Naive thymus-derived CD4-positive, alpha-beta T cell (primary cell): ENCODE measurements at places on chromosomes 11 and 22. TPM values are rescaled to one million over a fixed set of nuclear protein-coding genes. Genes with fewer than 3 reads are reported as not detected.

The SCUBE2 gene
- not detected for total RNA-seq

DNA sequence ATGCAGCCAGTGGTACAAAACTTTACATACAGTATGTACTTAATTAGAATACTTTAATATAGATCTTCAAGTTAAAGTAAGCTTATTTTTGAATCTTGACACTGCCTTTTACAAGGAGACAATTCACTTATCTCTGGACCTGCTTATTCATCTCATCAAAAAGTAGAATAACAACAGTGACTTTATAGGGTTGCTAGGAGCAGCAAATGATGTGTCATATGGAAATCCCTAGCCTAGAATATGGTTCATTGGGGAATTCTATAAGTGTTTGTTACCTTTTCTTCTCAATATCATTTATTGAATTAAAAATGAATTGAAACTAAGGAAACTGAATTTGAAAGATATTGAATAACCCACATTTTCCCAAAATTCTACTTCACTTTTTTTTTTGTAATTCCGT, 45.0 kb upstream of the FIBIN start:
- H3K27me3 ChIP-seq, result no peaks in the 10 kb centered on the region
- no peak for DNase-seq
- no peaks in the 10 kb centered on the region for H3K4me1 ChIP-seq
- no peak overlapping the region for H3K4me3 ChIP-seq
- H3K36me3 ChIP-seq, result no peaks in the 10 kb centered on the region

The IGLL1 gene
- not detected for total RNA-seq

The BIRC3 gene
- 160 and 165 TPM in 2 replicates for total RNA-seq

GRCh38 chr11:15117751-15118150, 3.0 kb downstream of the INSC start:
- no peak for DNase-seq
- no peak overlapping the region for H3K4me3 ChIP-seq
- no peaks in the 10 kb centered on the region for H3K27me3 ChIP-seq
- H3K27ac ChIP-seq, result no peak overlapping the region

DNA sequence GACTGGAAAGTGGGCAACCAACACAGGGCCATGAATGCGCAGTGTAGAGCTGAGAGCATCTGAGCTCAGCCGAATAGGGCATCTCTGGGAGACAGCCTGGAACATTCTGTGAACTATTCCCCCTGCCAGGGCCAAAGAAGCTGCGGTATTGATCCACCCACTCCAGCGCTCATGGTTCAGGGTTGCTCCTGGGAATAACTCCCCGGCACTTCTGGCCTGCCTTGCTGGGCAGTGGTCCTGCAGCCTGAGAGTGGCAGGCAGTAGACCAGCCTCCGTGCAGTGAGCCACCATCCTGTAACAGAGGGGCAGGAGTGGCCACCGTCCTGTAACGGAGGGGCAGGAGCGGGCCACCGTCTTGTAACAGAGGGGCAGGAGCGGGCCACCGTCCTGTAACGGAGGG, 12.2 kb downstream of the TMPRSS6 start:
- no peaks in the 10 kb centered on the region for H3K4me1 ChIP-seq
- no peak overlapping the region for H3K4me3 ChIP-seq
- DNase-seq, result no peak

- no peak overlapping the region for H3K27ac ChIP-seq
- DNase-seq, result no peak
- H3K4me1 ChIP-seq, result no peaks in the 10 kb centered on the region
These were observed 204.2 kb upstream of the SESN3 start for GRCh38 chr11:95435192-95435591.

GRCh38 chr22:29813563-29813962, 24.5 kb downstream of the ASCC2 start:
- no peaks in the 10 kb centered on the region for H3K27me3 ChIP-seq
- DNase-seq, result no peak
- no peak overlapping the region for H3K27ac ChIP-seq
- H3K4me1 ChIP-seq, result no peaks in the 10 kb centered on the region
- peaks cover 8% of the 10 kb centered on the region for H3K36me3 ChIP-seq

GRCh38 chr11:8356721-8357504, 93.2 kb upstream of the LMO1 start:
- no peaks in the 10 kb centered on the region for H3K36me3 ChIP-seq
- no peak overlapping the region for H3K27ac ChIP-seq
- no peaks in the 10 kb centered on the region for H3K4me1 ChIP-seq

DNA sequence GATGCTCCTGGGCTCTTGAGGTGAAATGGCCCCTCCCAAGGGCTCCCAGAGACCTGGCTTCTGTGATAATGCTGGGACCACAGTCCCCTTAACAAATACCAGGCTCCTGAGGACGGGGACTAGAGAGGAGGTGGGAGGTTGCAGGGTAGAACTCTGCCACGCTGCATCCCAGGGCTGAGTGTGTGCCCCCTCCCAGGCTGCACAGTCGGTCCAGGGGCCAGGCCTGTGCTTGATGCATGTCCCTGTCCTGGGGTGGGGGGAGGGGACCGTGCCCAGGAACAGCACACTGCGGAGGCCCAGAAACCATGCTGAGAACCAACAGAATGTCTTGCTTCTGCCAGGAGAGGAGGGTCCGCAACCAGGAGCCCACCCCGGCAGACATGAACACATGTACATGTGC, 9.3 kb downstream of the CSF2RB start:
- H3K36me3 ChIP-seq, result no peaks in the 10 kb centered on the region
- H3K27me3 ChIP-seq, result no peaks in the 10 kb centered on the region

The PTPMT1 gene
- 24.1 TPM for total RNA-seq

DNA sequence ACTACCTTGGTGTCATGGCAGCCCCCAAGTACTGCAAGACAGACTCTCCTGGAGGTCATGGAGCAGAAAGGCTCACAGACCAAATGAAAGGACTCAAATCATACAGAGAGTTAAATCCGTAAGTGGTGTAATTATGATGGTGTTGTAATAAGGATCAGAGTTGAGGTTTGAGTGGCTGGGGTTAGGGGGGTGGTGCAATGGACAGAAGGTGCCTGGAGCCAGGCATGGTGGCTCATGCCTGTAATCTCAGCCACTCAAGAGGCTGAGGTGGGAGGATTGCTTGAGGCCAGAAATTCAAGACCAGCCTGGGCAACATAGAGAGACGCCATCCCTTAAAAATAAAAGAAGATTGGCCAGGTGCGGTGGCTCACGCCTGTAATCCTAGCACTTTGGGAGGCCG, 18.7 kb downstream of the ART5 start:
- no peak overlapping the region for H3K4me3 ChIP-seq
- H3K36me3 ChIP-seq, result no peaks in the 10 kb centered on the region
- DNase-seq, result no peak
- H3K27me3 ChIP-seq, result no peaks in the 10 kb centered on the region

GRCh38 chr11:112128483-112129121, 35.3 kb downstream of the IL18 start:
- H3K4me3 ChIP-seq, result no peak overlapping the region
- no peaks in the 10 kb centered on the region for H3K4me1 ChIP-seq
- no peak overlapping the region for H3K27ac ChIP-seq
- no peaks in the 10 kb centered on the region for H3K36me3 ChIP-seq
- H3K27me3 ChIP-seq, result no peaks in the 10 kb centered on the region

- H3K36me3 ChIP-seq, result no peaks in the 10 kb centered on the region
- H3K4me3 ChIP-seq, result no peak overlapping the region
- H3K4me1 ChIP-seq, result no peaks in the 10 kb centered on the region
- H3K27me3 ChIP-seq, result no peaks in the 10 kb centered on the region
These were observed 192.7 kb downstream of the SHANK2 start for GRCh38 chr11:71059662-71060061.

The MS4A6A gene
- total RNA-seq, result 6.5 TPM

GRCh38 chr11:103364687-103365086, 255.5 kb downstream of the DYNC2H1 start:
- H3K4me1 ChIP-seq, result no peaks in the 10 kb centered on the region
- no peak overlapping the region for H3K4me3 ChIP-seq
- H3K27ac ChIP-seq, result no peak overlapping the region
- no peaks in the 10 kb centered on the region for H3K36me3 ChIP-seq
- H3K27me3 ChIP-seq, result no peaks in the 10 kb centered on the region

DNA sequence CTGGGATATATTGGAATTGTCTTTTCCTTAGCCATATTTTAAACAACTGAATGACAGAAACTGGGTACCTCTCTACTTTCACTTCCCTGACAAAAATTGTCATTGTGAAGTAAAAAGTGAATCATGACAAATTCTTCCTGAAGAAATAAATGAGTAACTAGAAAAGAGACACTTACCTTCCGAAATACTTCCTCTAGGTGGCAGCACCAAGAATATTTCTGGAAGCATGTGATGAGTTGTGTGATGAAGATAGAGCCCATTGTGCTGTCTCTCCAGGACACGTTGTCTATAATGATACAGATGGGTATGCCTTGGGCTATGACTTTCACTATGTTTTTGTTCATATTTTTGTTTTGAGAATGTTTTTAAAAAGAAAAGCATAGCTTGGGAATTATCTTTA, 21.5 kb downstream of the CASP4 start:
- no peak overlapping the region for H3K27ac ChIP-seq
- no peak overlapping the region for H3K4me3 ChIP-seq
- H3K27me3 ChIP-seq, result no peaks in the 10 kb centered on the region
- no peaks in the 10 kb centered on the region for H3K4me1 ChIP-seq
- peak; percentile 50 for DNase-seq
- peaks cover 6% of the 10 kb centered on the region for H3K36me3 ChIP-seq

- no peak overlapping the region for H3K4me3 ChIP-seq
- DNase-seq, result no peak
- H3K27ac ChIP-seq, result no peak overlapping the region
- H3K4me1 ChIP-seq, result peaks cover 19% of the 10 kb centered on the region
- H3K36me3 ChIP-seq, result peaks cover 10% of the 10 kb centered on the region
These were observed 5.0 kb upstream of the MTFP1 start for GRCh38 chr22:30420347-30421125.

The OSBP2 gene
- 1.8 TPM for total RNA-seq

The FAT3 gene
- total RNA-seq, result not detected

DNA sequence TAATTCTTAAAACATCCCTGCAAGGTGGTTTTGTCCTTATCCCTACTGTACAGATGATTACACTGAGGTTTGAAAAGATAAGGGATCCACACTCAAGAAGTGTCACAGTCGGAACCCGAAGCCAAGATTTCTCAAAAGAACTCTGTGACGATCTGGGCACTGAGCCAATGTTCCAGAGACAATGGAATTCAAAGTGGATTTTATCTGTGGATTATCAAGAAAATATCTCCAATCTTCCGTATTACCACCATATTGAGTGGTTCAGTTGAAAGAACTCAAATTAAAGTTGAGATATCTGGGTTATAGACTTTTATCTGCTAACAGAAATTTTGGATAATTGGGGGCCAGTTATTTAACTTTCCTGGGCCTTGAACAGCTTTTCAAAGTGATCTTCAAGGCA, 100.0 kb upstream of the GRAMD1B start:
- no peak for DNase-seq
- no peaks in the 10 kb centered on the region for H3K27me3 ChIP-seq
- H3K4me1 ChIP-seq, result no peaks in the 10 kb centered on the region
- H3K36me3 ChIP-seq, result no peaks in the 10 kb centered on the region

GRCh38 chr11:2655834-2656622, 43.8 kb downstream of the KCNQ1OT1 start:
- H3K36me3 ChIP-seq, result no peaks in the 10 kb centered on the region
- H3K4me3 ChIP-seq, result no peak overlapping the region
- no peaks in the 10 kb centered on the region for H3K4me1 ChIP-seq
- H3K27me3 ChIP-seq, result no peaks in the 10 kb centered on the region
- H3K27ac ChIP-seq, result no peak overlapping the region

DNA sequence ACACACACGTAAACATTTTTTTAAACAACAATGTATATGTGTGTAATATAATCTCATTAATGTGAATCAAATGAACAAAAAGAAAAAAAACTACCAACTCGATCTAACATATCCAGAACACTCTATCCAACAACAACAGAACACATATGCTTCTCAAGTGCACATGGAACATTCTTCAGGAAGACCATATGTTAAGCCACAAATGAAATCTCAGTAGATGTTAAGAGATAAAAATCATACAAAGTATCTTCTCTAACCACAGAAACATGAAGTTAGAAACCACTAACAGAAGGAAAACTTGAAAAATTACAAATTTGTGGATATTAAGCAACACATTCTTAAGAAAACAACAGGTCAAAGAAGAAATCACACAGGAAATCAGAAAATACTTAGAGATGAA, 25.5 kb upstream of the TMEM45B start:
- H3K27me3 ChIP-seq, result no peaks in the 10 kb centered on the region
- no peaks in the 10 kb centered on the region for H3K36me3 ChIP-seq
- H3K4me3 ChIP-seq, result no peak overlapping the region
- H3K27ac ChIP-seq, result no peak overlapping the region
- no peaks in the 10 kb centered on the region for H3K4me1 ChIP-seq
